ENCODE measurements at places on chromosomes 6 and 20.
A peak's percentile ranks its signal among the peaks of the same experiment; 100 is the strongest.

- DNase-seq, result no peak
Observed at GRCh38 chr6:2748183-2748582, 2.5 kb downstream of the MYLK4 start.

- DNase-seq, result no peak
Observed at GRCh38 chr6:128364766-128365519, 155.5 kb downstream of the PTPRK start.

- DNase-seq, result no peak
Observed at GRCh38 chr20:20525214-20525613, 157.3 kb downstream of the INSM1 start.

DNA sequence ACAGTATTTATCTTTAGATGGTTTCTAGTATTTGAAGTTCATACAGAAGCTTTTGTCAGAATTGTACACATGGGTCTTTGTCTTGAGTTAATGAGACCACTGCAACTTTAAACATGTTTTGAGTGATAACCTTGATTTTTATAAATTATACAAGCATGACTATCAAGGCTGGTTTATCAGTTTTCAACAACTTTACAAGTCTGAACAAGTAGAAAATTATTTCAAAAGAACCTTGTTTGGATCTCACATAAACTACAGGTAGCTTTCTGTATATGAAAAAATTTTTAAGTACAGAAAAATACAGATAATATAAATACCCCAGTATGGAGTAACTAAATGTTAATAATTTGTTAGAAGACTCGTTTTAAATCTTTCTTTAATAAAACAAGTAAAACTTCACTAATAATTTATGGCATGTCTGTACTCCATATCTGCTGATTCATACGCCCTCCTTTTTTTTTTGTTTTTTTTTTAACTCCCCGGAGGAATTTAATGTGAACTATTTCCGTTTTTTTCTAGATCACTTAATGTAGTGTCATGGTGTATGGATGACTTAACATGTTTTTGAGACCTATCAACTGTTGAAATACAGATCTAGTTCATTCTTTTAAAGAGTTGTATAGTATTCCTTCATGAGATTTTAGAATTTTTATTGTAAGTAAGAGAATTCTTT lies 18.3 kb downstream of the VAPB start:
- DNase-seq, result no peak

- peak; percentile 23 for DNase-seq
Observed at GRCh38 chr6:157235600-157236039, 87.7 kb downstream of the TMEM242 start.

GRCh38 chr20:11794525-11794924 lies 123.2 kb upstream of the BTBD3 start:
- DNase-seq, result no peak

DNA sequence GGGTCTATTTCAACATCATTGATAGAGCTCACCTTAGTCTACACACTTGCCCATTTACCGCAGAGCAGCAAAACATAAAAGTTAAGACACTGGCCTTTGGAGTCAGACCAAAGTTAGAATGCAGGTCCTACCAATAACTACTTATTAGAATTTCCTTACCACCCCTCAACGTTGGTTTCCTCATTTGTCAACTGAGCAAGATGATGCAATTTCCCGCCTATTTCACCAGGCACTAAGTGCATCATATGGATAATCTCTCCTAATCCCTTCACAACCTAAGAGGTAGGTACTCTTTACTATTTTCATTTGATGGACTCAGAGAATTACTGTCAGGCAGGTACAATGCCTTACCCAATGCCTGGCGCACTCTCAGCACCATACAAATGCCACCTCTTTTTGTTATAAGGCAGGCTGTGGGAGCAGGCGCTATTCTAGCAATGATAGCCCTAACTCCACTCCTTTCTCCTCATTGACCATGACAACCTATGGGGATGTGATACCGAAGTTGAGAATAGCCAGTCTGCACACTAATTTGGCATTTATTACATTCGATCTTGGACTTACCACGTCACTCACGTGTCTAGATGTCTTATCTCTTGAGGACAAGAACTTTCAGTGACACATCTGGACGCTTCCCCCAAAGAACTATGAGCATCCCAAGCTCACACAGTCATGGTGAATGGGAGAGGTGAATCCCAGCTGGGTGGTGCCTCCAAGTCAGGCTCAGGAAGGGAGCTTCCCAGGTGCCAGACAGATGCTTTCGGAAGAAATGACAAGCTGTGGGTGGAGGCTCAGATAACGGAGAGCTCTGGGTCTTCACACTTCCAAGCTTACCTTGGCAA lies 128.1 kb upstream of the STMND1 start:
- no peak for DNase-seq

DNA sequence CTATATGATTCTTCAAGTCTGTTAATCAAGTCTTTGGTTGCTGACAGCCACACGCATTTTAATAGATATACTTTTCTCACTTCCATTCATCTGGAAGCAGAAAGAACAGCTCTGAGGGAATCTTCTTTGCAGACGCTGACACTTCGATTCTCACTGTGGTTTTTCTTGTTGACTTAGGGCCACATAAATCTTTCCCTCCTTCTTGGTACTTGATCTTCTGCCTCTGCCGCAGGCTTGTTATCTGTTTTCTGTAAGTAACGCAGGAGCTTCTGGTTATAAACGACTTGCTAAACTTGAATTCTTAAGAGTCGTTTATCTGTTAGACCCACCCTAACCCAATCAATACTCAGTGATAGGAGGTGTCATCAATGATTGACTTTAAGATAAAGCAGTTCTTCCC lies 268.8 kb upstream of the SULF2 start:
- no peak for DNase-seq

GRCh38 chr6:166836785-166837718 lies 119.3 kb downstream of the RNASET2 start:
- DNase-seq, result no peak

GRCh38 chr20:45470262-45470931 lies 844 bp downstream of the WFDC2 start:
- no peak for DNase-seq

GRCh38 chr6:112503091-112503596 lies 156.0 kb downstream of the RFPL4B start:
- DNase-seq, result no peak

DNA sequence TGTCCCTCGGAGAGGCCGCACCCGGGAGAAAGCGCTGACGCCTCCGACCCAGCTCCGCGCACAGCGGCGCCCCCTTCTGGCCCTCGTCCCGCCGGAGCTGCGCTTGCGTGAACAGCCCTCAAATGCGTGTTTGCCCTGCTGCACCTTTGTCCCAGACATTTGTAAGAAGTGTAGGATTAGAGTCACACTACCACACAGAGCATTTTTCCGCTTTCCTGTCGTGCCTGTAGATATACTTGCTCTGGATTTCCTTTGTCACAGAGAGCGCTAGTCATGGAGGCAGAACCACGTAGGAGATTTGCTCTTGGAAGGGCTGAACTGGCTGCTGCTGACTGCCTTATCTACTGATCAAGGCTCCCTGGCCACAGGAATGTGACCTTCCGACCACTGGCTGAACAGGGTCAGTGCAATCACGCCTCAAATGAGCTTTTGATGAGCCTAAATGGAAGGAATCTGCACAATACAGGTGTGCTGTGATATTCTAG lies 62.3 kb downstream of the PAX1 start:
- DNase-seq, result no peak

- peak; percentile 18 for DNase-seq
Observed at GRCh38 chr6:33668914-33669313, 42.6 kb downstream of the UQCC2 start.

DNA sequence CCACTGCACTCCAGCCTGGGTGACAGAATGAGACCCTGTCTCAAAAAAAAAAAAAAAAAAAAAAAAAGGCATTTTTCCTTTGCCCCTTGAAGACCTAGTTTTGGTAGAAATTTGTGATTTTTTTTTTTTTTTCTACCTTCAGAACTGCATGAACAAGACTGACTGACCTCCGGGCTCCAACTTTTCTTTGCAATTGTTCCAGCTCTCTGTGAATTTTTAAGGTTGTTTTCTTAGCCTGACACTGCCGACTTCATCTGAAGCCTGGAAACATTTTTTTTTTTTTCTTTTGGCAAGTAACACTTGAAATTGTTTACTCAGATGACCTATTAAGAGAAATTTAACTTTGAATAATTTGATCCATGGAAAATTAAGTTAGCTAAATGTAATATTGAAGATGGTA lies 73.0 kb downstream of the SLC24A3 start:
- DNase-seq, result no peak

- no peak for DNase-seq
Observed at GRCh38 chr6:87029711-87030314, 65.1 kb downstream of the CGA start.

- peak; percentile 27 for DNase-seq
Observed at GRCh38 chr6:37698264-37699137, 818 bp upstream of the MDGA1 start.

DNA sequence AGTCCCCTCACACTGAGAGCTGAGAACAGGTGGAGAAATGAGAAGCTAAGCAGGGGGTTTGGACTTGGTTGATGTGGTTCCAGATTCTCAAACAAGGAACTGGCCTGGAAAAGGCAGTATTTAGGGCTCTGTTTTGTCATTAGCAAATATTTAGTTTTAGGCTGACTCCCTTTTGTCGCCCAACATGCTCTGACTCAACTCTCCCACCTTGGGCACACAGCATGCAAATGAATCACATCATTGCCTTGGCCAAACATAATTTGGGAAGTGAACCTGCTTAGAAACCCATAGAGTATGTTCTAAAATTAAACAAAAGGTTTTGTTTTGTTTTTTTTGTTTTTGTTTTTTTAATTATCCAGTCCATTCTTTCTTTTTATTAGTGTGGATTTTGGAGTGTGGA lies 9.5 kb upstream of the UQCC2 start:
- no peak for DNase-seq

GRCh38 chr6:166625356-166625755 lies 1.7 kb downstream of the RPS6KA2 start:
- DNase-seq, result no peak

GRCh38 chr6:101396548-101397173 lies 3.2 kb downstream of the GRIK2 start:
- no peak for DNase-seq

DNA sequence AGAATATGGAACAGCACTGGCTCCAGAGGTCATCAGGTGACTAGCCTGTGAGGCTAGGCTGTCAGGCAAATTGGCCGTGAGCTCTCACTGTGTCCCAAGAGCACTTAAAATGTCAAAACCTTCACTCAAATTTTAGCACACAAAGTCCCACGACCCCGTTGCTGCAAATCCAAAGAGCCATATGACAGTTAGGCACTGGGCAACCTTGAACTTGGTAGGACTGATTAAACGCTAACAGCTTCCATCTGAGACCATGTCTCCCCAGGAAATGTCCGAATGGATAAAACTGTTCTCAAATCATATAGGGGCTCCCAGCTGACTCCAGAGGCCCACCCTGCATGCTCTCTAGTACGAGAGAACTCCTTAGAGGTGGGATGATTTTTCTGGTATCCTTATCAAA lies 196.6 kb downstream of the PHACTR1 start:
- no peak for DNase-seq

- no peak for DNase-seq
Observed at GRCh38 chr20:24971376-24972101, 21.0 kb downstream of the APMAP start.

GRCh38 chr6:143457563-143458359 lies 7.2 kb downstream of the PEX3 start:
- DNase-seq, result no peak

DNA sequence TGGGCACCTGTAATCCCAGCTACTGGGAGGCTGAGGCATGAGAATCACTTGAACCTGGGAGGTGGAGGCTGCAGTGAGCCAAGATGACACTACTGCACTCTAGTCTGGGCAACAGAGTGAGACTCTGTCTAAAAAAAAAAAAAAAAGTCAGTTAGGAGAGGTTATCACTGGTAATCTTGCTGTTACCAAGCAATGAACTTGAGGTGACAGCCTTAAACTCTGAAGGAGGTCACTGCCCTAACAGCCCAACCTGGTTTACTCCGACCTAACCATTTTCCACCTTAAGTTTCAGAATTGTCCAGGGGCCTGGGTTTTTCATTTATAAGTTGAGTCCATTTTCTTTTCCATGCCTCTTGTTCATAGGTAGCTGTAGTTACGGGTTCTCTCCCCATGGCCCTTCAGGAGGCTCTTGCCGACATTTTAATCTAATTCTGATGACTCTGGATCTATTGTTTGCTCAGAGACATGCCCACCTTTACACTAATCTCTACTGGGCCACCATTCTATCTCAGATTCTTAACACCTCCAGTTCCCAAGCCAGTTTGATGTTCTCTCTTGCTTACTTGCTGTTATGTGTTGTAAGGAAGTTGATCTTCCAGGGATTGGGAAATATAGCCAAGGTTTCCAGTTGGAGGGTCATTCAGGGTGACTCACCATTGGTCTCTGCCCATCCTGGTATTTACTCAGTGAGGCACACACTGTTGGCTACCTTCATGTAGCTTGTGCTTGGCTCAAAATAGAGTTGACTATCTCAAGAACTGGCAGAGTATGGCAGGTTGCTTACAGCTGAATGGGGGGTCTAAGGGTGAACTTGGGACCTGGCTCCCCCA lies 29.1 kb downstream of the SHLD1 start:
- no peak for DNase-seq

DNA sequence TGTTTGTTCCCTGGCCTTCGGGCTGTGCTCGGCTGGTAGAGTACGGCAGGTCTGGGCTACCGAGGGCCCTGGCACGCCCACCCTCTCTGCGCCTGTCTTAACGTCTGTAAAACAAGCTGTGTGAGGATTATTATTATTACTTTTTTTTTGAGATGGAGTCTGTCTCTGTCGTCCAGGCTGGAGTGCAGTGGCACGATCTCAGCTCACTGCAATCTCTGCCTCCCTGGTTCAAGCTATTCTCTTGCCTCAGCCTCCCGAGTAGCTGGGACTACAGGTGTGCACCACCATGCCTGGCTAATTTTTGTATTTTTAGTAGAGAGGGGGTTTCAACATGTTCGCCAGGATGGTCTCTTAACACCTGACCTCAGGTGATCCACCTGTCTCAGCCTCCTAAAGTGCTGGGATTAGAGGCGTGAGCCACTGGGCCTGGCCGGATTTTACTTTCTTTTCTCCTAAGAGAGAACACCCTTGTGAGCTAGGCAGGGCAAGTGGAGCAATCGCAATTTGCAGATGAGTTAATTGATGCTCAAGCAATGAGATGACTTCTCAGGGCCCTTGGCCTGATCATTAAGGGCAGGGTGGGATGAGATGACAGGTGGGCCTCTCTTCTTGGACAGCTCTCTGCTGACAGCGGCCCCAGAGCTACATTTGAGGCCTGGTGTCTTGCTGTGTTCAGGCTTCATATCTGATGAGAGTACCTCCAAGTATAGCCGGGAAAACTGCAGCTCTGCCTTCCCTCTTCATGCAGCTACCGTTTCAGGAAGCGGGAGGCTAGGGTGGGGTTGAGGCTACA lies 859 bp upstream of the SMIM29 start:
- no peak for DNase-seq

GRCh38 chr6:161164182-161164625 lies 109.7 kb downstream of the AGPAT4 start:
- DNase-seq, result no peak

DNA sequence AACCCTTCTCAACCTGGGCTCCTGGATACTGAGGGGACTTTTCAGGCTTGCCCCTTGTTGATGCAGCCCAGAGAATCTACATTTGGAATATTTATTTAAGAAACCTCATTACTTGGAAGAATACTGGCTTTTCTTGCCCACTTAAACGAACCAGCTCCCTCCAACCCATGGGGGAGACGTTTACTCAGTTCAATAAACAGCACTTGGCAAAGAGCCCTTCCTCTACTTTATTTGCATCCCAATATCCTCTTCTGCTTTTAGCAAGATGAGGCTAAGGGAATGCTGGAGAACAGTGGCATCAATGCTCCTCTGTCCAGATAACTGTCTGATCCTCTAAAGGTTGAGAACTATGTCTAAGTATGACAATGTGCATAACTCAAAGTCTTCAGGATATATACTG lies 22.2 kb downstream of the PTPRK start:
- DNase-seq, result no peak
